ENCODE measurements at places on chromosomes 5 and 9.

DNA sequence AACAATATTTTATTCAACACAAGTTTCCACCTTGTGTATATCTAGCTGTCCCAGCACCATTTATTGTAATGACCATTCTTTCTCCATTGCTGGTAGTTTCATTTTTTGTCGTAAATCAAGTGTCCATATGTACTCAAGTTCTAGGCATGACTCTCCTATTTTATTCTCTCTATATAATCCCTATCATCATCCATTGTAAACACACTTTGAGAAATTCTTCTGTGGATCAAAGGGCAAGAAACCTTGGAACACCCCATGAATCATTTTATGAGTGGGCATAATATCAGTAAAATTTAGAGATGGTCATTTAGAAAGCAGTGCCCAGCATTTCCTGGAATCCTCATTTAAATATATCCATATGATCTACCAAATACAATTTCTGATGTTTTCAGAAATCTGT, 35.8 kb upstream of the SPATA31D4 start:
- no peak for DNase-seq

GRCh38 chr9:130779153-130779855, 55.8 kb upstream of the ABL1 start:
- no peak for DNase-seq

GRCh38 chr5:124941051-124942049, 194.9 kb upstream of the ZNF608 start:
- no peak for DNase-seq

DNA sequence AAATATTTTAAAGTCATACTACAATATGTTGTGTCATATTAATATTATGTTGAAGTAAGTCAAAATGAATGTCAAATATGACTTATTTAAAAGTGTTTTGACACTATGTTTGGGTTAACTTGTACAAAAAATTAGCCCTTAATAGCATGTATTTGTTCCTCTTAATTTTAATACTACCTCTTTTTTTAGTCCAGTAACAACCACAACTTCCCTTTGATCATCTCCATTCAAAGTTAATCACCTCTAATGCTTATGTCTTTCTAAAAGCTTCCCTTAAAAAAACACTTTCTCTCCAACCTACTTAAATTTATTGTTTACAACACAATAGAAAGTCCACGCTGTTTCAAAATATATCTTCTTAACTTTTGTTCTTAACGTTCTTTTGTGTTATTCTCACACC, 9.6 kb downstream of the SLCO4C1 start:
- no peak for DNase-seq

GRCh38 chr5:103690676-103691075, 128.1 kb upstream of the NUDT12 start:
- no peak for DNase-seq
